ENCODE measurements at places on chromosomes 16 and 17.

DNA sequence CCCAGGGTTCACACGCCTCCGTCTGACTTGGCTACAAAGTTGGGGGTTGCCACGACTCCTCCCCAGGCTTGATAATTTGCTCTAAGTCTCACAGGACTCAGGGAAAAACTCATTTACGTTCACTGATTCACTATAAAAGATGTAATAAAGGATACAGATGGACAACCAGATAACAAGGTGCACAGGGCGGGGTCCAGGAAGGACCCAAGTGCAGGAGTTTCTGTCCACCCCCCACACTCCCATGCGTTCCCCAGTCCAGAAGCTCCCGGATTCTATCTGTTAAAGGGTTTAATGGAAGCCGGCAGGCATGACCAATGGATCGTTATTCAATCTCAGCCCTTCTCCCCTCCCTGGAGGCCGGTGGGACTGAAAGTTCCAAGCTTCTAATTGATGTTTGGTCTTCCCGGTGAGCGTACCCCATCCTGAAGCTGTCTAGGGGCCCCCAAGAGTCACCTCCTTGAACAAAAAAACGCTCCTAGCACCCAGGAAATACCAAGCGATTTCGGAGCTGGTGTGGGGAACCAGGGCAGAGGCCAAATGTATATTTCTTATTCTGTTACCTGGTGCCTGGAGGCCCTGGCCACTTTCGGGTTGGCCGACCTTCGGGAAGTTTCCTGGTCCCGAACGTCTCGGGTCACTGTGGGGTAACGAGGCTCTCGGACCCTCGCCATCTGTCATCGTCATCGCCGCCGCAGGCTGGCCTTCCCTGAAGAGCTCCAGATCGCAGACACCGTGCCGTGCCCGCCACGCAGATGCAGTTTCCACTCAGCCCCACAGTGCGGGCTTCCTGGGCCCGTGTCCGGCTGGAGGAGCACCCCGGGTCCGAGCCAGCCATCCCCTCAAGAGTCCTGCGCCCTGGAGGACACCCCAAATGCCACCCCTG is 13.5 kb upstream of the METRNL start:
- no peak for DNase-seq

DNA sequence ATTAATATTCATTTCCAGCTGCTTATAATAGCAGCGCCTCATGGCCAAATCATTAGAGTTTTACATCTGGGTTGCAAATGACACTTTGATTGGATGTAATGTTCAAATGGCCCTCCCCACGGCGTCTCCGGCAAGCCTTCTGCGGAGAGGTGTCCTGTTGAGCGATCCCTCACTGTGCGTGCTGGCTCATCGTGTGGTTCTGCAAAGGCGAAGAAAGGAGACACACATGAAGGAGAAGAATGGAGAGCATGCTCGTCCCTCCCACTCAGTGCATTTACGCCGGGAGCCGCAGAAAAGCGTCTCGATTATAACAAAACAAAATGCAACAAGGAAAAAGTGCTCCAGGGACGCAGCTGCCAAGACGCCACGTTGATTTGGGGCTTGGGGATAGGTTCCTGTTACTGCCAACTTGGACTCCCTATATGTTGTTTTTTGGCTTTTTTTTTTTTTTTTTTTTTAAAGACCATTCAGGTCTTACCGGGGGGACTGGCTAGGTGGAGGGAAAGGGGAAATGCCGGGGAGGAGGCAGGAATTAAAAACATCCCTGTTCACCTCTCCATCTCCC is 117.6 kb downstream of the C16orf78 start:
- DNase-seq, result no peak

GRCh38 chr16:50756473-50756872 is 14.6 kb downstream of the CYLD start:
- no peak for DNase-seq

DNA sequence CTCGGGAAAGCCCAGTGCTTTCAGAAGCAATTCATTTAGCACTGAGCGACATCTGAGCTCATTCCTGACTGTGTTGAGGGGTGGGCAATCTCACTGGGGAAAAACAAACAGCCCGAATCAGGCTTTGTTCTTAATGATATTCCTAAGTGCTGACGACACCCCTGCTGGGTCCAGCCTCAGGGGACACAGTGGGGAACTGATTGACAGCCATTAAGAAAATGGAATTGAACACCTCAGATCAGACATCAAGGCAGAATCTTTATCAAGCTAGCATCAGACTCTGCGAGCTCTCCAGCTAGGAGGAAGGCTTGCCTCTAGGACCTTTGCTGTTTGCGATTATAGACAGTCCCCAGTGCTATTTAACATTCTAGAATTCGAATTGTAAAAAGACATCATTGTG is 22.5 kb upstream of the LYRM9 start:
- DNase-seq, result no peak

- DNase-seq, result no peak
Observed at GRCh38 chr17:77136420-77136767, 4.4 kb upstream of the SEC14L1 start.

DNA sequence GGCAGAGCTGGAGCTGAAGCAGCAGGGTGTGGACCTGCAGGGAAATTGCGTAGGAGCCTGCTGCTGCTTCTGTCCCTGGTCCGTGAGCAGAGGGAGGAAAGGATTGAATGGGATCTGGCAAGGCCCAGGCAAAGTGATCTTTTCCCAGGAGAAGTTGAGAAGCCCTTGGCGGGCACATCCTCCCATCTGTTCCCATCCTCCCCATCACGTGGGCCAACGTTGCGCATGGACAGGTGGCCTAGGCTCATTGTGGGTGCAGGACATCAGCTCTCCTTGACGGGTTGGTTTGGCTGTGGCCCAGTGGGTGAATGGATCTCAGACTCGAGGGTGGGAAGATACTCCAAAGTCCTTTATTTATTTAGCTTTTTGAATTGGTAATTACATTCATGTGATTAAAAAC is 29.4 kb upstream of the POLR3E start:
- no peak for DNase-seq

DNA sequence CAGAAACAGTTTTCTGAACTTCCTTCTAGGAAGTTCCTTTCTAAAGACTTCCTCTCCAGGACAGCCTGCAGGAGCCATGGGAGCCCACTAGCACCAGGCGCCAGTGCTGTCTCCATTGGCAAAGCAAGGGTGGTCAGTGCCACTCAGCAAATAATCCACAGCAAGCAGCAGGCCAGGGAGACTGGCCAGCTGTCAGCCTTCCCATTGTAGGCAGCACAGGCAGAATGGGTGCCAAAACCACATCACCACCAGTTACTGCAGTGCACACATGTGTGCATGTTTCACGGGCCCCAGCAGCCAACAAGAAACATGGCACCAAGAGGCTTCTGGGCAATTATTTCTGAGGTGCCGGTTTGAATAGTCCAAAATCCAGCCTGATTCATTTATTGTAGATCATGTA is 26.7 kb downstream of the DNASE1 start:
- no peak for DNase-seq

GRCh38 chr17:30961209-30962188 is 9.3 kb upstream of the RNF135 start:
- DNase-seq, result no peak

DNA sequence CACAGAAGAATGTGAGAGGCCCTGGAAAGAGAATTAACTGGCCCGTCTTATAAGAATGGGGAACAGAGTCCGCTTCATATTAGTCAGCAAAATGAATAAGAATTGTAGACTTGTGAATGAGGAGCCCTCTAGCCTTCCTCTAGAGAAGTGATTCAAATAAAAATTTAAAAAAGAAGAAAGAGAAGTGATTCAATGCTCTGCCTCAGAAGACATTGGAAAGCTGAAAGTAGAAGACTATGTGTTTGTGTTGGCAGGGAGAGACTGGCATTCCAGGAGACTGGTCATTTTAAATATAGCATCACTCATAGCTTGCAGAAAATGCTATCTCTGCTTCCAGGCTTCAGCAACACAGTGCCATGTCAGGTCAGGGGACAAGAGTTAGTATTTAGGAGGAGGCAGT is 190.6 kb upstream of the HS3ST3A1 start:
- peak; percentile 66 for DNase-seq

DNA sequence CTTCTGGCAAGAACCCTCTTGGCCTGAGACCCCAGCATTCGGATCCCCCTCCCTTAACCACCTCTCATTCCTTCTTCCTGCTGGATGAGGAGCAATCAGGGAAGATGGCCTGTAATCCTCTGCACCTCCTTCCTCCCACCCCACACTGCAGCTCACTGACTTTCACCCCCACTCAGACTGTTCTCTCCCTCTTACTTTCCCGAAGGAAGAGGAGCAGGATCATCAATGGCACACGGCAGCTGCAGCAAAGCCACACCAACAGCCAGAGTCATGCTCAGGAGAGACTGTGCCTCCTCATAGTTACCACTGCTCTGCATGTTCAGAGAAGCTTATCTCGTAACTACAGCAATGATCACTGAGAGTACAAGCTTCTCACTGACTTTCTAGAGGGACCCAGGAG is 10.1 kb upstream of the TMEM101 start:
- DNase-seq, result no peak

- no peak for DNase-seq
Observed at GRCh38 chr16:85579191-85579590, 33.9 kb upstream of the GSE1 start.

GRCh38 chr17:67422897-67423296 is 45.8 kb downstream of the PITPNC1 start:
- DNase-seq, result peak; percentile 62

DNA sequence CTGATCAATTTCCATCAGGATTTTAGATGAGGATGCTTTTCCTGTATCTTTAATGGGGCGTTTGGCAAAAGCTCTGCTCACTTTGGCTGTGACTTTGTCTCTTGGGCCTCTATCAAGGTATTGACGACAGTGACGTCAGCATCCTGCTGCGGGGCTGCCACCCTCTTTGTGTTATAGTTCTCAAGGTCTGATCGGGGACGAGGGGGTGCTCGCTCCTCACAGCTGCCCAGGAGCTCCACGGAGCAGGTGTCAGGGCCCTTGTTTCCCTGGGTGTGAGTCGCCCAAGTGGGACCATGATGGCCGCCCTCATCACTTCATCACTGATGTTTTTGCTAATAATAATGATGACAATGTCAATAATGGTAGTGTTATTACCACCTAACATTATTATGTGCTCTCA is 65.4 kb downstream of the CMIP start:
- no peak for DNase-seq

DNA sequence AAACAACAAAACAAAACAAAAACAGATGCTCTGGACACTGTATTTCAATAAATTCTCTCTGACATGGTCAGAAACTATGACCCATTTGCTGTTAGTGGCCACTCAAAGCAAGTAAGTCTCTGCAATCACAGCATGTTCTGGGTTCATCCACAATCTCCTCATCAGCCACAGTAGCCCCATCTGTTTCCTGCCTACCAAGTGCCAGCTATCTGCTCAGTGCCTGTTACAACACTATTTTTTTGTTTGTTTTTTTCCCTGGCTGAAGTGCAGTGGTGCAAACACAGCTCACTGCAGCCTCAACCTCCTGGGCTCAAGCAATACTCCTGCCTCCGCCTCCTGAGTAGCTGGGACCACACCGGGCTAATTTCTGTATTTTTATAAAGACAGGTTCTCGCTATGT is 137.9 kb downstream of the SOX9 start:
- DNase-seq, result no peak

Data from astrocyte of the spinal cord (primary cell).